ENCODE measurements at places on chromosomes 12 and 14.

GRCh38 chr14:52227619-52228222 is 39.8 kb upstream of the PTGDR start:
- no peak for DNase-seq

- no peak for DNase-seq
Observed at GRCh38 chr12:41558671-41559070, 370.6 kb downstream of the PDZRN4 start.

- no peak for DNase-seq
Observed at GRCh38 chr12:26630546-26631027, 202.4 kb downstream of the ITPR2 start.

- DNase-seq, result no peak
Observed at GRCh38 chr12:69204191-69204590, 35.2 kb upstream of the CPSF6 start.

DNA sequence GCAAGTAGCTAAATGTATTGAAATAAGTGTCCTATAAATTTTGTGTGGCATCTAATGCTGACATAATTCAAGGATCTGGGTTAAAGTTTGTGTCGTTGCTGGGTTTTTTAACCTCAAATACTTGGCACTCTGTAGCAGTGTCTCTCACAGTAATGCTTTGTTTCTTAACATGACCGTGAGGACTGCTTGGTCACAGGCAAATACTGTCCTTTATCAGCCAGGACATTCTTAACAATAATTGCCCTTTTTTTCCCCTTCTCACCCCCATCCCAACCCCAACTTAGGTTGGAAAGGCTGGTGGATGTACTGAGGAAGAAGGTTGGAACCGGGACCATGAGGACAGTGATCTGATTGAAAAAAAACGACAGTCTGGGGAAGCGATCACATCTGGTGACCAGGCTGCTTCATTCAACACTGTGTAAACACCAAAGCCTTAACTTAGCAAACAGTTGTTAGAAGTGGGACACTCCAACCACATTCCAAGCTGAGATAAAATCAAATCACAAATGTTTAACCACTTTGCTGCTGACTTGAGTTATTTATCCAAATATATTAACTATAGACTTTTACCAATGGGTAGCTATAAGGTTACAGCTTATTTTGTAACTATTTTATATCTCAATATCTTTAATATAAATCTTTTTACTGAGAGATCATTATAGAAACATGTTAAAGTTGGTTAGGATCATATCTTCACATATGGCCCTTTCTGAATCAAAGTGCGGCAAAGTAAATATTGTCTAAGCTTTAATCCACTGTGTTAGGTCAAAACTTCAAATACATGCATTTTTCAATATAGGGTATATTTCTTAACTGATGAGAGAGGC is 48.2 kb downstream of the FOXA1 start:
- no peak for DNase-seq

GRCh38 chr12:52271158-52271557 is 3.3 kb upstream of the KRT86 start:
- no peak for DNase-seq

GRCh38 chr12:71448150-71448581 is 8.6 kb downstream of the LGR5 start:
- no peak for DNase-seq

Data from GDM1 (cell line).